ENCODE measurements at places on chromosomes 4 and X.

DNA sequence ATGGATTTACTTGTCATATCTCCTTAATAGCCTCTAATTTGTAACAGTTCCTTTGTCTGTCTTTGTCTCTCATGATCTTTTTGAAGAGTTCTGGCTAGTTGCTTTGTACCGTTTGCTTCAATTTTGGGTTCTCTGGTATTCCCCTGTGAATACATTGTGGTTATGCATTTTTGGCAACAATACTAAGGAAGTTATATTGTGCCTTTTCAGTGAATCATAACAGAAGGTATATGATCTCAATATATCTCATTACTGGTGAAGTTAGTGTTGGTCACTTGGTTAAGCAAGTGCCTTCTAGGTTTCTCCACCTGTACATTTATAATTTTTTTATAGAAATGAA, 48.6 kb downstream of the DCLK2 start:
- DNase-seq: no peak

- DNase-seq: no peak
Measured at GRCh38 chr4:138889216-138889615, 126.4 kb upstream of the NOCT start.

DNA sequence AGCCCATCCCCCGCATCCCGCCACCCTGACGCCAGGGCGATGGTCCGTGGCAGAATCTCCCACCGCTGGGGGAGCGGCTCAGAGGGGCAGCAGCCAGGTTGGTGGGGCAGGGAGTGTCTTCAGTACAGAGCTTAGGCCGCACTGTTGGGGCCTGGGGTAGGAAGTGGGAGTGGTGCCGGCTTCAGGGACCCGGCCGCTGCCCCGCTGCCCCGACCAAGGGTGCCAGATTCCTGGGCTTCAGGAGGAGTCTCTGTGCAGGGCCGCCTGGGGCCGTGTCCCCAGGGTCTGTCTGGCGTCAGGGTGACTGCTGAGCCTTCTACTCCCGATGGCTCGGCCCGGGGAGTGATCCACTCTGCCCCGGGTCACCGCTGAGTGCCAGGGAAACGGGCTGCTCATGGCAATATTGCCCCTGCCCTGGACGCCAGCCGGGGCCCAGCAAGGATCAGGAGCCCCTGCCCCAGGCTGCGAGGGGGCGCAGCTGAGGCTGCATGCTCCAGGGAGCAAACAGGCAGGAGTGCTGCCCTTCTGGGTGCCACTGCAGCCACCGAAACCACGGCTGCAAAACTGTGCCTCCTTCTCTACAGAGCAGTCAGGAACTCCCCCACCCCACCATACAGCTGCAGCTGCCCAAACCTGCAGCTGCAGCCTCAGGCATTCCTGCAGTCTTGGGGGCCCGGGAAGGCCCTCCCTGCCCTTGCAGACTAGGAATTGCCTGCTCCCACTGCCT, 1206.1 kb downstream of the ARAP2 start:
- DNase-seq: no peak

DNA sequence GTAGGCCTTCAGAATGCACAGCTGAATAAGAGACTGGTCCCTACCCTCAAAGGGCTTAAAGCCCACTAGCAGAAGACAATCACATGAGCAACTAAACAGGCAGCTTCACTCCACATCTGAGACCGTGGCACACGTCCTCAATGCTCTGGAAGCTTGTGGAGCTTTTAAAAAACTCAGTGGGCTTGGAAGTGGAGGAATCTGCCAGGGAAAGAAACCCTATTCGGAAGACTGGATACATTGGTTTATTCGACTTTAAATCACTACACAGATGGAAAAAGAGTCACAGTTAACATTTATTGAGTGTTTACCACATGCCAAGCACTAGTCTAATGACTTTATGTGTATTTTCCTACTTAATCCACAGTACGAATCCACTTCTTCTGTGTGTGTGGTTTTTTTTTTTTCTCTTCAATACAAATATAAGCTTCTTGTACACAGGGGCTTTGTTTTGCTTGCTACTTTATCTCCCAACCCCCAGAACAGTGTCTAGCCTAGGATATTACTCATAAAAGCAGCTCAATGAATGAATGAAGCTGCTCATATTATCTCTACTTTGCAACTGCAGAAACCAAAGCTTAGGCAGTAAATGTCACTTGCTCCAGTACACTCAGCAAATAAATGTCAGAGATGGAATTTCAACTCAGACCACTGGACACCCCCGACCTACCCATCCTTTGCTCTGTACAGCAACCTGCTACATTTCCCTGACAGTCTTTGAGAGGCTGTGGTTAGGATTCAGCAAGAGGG, 137.7 kb downstream of the LDB2 start:
- DNase-seq: no peak

DNA sequence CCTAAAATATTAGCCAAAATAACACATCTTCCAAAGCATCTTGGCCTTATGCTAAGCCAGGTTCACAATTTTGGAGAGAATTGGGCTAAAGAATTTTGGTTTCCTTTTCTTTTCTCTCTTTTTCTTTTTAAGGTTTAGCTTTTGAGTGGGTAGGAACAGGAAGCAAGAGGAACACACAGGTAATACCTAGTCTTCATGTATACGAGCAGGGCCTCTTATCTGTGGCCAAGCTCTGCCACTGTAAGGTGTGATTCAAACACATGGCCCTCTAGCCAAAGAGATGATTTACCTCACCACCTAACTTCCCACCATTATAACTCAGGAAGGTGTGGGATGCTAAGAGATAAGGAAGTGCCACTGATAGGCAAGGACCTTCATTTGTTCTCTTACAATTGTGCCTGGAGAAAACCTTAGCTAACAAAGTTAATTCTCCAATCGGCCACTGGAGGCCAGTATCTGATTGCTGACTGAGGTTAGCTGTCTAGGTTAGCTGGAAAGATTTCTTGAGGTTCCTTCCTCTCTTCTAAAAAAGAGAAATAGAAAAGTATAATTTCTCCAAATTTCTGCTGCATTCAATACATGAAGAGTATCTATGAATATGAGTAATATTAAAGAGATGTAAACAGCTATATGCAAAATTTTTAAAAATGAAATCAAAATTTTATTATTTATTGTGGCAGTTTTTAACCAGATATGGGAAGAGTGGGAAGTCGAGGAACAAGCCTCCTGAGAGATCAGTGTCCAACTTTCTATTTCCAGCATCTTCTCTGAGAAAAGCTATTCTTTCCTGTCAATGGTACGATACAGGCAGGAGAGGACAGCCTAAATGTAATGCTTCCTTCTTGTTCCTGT, 30.1 kb upstream of the BBS7 start:
- DNase-seq: peak; percentile 50

DNA sequence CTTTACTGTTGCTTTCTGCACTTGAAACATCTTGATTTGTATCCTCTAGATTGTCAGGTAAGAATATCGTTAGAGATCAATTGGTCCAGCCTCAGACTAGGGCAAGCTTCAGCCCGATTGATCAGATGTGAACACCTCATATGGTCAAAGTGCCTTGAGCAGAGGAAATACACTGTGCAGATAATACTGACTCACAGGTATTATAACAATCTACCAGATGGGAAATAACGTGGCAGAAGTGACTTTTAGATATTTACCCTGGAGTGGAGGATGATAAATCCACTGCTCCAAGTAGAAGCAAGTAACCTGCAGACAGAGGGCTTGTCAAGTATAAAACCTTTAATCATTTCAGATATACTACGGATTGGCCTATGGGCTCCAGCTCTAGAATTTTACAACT, 17.9 kb downstream of the VEGFC start:
- DNase-seq: no peak

DNA sequence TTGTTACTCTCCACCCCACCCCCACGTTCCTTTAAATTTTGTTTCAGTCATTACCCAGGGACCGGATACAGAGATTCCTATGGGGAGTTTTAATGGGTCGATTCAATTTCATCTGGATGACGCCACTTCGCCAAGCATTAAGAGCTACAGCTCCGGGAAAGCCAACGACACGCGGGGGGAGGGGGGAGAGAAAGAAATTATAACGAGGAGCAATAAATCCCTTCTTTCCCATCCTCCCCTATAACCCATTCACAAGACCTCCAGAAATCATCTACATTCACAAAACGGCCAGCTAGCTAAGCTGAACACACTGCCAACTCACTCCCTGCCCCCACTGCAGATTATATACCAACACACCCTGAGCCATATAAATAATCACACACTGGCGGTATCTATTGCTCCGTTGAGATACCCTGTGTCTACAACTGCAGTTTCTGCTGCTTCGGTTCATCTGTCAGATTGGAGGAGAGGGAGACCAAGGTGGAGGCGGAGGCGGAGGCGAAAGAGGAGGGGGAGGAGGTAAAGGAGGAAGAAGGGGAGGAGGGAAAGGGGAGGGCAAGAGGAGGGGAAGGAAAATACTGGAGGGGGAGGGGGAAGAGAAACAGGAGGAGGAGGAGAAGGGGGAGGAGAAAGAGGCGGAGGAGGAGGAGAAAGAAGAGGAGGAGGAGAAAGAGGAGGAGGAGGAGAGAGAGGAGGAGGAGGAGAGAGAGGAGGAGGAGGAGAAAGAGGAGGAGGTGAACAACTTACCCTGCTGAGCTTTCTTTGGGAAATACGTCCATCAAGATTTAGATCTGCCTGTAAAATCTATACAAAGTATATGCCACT, 113.9 kb upstream of the VAMP7 start:
- peak; percentile 69 for DNase-seq

DNA sequence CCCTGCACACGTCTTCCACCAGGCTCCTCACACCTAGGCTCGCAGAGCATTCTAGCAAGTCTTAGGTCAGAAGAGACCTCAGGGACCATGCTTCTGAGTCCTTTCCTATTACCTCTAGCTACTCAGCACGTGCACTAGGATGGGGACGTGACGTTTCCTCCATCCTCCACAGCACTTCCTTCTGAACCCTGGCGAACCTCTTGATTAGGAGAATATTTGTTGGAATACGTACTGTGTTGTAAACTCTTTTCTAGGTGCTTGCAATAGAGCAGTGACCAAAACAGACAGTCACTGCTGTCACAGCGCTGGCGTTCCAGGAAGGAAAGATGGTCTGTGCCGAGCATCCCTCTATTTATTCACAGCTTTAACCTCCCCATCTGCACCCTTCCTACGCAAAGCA, 12.9 kb upstream of the TENM3 start:
- no peak for DNase-seq
